ENCODE measurements at places on chromosomes 3 and 15.

GRCh38 chr3:70433091-70433490 is 120.7 kb upstream of the MDFIC2 start:
- peak; percentile 33 for DNase-seq

GRCh38 chr3:49793486-49794085 is 6.1 kb downstream of the CDHR4 start:
- DNase-seq, result no peak

DNA sequence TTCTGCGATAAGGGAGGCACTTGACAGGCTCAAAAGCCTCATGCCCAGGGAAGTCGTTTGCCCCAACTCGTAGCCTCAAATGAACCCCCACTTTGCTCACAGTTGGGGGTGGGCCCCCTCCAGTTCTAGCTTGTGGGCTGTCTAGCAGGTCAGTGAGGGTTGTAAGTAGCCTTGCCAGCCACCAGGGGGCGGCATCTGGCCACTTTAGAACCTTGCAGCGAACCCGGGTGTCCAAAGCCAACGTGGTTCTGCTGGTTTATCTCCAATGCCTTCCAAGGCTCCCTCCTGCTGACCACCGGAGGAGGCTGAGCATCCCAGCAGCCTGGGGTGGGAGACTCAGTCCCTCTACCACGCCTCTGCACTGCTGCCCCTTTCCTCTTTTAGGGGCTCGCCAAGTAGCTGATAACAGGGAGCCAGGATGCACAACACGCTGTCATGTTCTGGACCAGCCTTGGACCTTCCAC is 9.2 kb upstream of the RBSN start:
- peak; percentile 85 for DNase-seq

- peak; percentile 58 for DNase-seq
These were observed 42.9 kb upstream of the RPL32 start for GRCh38 chr3:12884186-12884680.

GRCh38 chr15:79522656-79523055 is 90.5 kb downstream of the MINAR1 start:
- peak; percentile 64 for DNase-seq

DNA sequence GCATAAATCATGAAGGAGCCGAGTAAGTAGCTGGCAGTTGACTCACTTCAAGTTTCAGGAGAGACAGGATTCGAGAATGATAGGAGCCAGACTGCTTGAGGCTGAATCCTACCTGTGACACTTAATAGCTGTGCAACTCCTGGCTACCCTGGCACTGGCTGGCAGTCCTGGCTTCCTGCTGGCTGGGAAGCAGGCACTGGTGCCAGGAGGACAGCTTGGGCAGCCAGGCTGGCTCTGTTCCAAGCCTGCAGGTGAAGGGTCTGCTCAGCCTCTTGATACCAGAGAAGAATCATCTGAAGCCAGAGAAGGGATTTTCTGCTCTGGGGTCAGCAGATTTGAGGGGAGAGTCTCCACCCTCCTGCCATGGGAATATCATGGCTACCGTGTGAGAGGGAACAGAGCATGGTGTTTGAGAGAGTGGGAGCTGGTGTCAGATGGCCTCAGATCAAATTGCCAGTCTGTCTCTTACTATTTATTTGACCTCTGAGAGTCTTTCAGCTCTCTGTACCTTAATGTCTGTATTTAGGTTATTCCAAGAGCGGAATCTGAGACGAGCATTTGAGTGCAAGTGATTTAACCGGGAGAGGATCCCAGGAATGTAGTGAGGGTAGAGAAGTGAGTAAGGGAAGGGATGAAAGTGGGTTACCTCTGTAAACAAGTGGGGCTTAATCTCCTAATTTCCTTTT is 4.4 kb upstream of the XIRP1 start:
- DNase-seq, result no peak

DNA sequence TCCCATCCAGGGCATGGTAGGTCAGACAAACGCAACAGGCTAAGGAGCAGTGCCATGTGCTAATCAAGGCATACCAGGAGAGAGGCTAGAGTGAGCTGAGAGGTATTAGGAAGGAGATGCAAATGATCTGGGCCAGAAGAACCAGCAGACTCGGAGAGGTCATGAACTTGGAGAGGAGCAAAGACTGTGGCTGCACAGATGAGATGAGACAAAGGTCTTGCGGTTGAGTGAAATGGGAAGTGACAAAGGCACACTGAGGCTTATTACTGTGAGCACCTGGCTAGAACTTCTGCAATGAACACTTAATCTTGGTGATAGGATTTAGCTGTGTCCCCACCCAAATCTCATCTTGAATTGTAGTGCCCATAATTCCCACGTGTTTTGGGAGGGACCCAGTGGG is 380.2 kb downstream of the ULK4 start:
- no peak for DNase-seq

- DNase-seq, result no peak
These were observed 567.9 kb downstream of the GOLGA6L6 start for GRCh38 chr15:19973718-19974117.

DNA sequence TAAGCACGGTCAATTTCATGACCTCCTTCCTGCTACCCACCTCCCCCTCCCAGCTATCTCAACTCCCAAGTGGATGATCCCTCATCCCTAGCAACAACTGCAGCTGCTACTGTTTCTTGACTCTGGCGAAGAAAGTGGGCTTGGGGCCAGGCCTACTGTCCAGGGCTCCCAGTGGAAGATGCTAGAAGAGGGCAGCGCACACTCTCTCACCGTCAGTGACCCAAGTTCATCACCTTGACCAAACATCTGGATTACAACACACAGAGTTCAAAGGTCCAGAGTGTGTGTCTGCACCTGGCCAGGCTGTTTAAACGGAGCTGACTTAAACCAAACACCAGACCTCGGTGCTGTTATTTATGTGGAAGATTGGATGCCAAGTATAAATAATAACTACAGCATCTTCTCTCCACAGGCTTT is 385.6 kb downstream of the SHQ1 start:
- no peak for DNase-seq

GRCh38 chr15:77859491-77860060 is 217.9 kb downstream of the TBC1D2B start:
- no peak for DNase-seq

Data from GM23248 (cell line).